ENCODE measurements at places on chromosomes 1 and 21. TPM values are rescaled to one million over a fixed set of nuclear protein-coding genes. Genes with fewer than 3 reads are reported as not detected.

Gene FNBP1L
- 12.6 TPM for total RNA-seq

Gene UMODL1
- total RNA-seq = not detected

Gene UBASH3A
- 0.75 TPM for total RNA-seq

Gene G0S2
- 15.1 TPM for total RNA-seq

Gene OR2AK2
- total RNA-seq = not detected

Gene BATF3
- total RNA-seq = 18.4 TPM

Gene APOBEC4
- total RNA-seq = not detected

Gene IGSF9
- total RNA-seq = 0.11 TPM

Gene BRDT
- not detected for total RNA-seq

Gene AGT
- 79.0 TPM for total RNA-seq

DNA sequence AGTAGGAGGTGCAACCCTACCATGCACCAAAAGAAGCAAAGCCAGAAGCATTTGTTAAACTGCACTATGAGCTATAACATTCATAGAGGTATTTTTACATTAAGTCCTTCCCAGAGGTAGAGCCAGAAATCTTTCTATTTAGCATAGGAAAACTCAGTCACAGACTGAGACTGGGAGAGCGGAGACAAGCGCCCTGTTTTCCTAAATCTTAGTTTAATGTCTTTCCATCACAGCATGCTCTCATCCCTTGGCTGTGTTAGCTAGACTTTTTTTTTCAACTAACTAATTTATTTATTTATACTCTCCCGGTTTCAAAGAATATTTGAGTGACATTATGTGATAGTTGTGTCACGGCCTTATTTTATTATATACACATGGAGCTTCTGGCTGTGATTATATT, 304.1 kb downstream of the LMX1A start:
- no peaks in the 10 kb centered on the region for H3K27me3 ChIP-seq
- DNase-seq = no peak
- H3K36me3 ChIP-seq = no peaks in the 10 kb centered on the region
- H3K4me3 ChIP-seq = no peak overlapping the region

- no peak overlapping the region for H3K27ac ChIP-seq
- no peak for DNase-seq
- no peaks in the 10 kb centered on the region for H3K27me3 ChIP-seq
- H3K4me3 ChIP-seq = no peak overlapping the region
- peaks cover 5% of the 10 kb centered on the region for H3K4me1 ChIP-seq
- H3K36me3 ChIP-seq = no peaks in the 10 kb centered on the region
These were observed 44.1 kb downstream of the SIM2 start for GRCh38 chr21:36743008-36743407.

DNA sequence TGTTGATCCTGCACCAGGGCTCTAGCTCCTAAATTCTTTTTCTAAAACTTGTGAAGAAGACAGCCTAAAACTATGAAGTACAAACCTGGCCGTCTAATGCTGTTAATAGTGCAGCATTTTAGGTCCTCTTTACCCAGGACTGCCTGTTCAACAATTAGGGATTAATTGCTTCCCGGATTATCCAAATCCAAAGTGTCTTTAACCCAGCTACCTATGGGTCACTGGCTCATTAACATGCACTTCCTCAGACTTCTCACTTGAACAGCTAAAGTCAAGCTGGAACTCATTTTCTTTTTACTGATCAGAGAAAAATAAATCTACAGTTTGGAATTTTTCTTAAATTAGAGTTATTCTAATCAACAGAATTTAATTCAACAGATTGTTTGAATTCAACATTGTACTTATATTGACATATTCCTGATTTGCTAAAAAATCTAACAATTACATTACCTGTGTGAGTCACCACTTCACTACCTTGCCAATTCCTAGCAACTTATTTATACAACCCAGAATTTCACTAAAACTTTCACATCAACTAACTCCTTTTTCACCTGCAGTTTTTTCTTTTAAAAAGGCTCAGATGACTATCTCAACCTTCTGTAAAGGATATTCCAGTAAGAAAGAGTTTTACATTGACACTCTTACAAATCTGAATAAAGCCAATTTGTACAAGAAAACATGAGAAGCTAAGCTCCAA, 3.3 kb downstream of the HNRNPU start:
- peak overlapping the region; percentile 99 for H3K27ac ChIP-seq
- peaks cover 59% of the 10 kb centered on the region for H3K4me1 ChIP-seq
- H3K27me3 ChIP-seq = no peaks in the 10 kb centered on the region
- H3K4me3 ChIP-seq = peak overlapping the region; percentile 90

DNA sequence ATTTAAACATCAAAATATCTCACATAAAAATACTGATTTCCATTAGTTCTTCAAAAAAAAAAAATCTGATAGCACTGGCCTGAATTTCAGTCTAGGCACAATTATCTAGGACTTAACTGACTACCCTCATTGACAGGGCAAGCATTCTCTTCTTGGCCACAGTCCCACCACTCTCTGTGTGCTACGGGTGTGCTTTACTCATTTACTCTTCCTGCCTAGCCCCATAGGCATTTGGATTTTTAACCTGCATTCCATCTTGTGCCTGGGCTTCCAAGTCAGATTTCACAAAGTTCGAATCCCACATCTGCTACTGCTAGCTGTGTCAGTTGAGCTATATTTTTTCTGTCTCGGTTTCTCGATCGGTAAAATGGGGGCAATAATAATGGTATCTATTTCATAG, 38.0 kb downstream of the PTPN14 start:
- no peak for DNase-seq
- H3K4me1 ChIP-seq = no peaks in the 10 kb centered on the region
- H3K36me3 ChIP-seq = no peaks in the 10 kb centered on the region
- no peak overlapping the region for H3K4me3 ChIP-seq

- H3K4me1 ChIP-seq = no peaks in the 10 kb centered on the region
- H3K27me3 ChIP-seq = no peaks in the 10 kb centered on the region
- no peak overlapping the region for H3K4me3 ChIP-seq
- H3K36me3 ChIP-seq = no peaks in the 10 kb centered on the region
- H3K27ac ChIP-seq = no peak overlapping the region
These were observed 235.0 kb downstream of the PTGER3 start for GRCh38 chr1:70812442-70813109.

- no peaks in the 10 kb centered on the region for H3K27me3 ChIP-seq
- H3K4me1 ChIP-seq = peaks cover 39% of the 10 kb centered on the region
- peaks cover 4% of the 10 kb centered on the region for H3K36me3 ChIP-seq
- H3K27ac ChIP-seq = peak overlapping the region; percentile 85
These were observed 96.0 kb upstream of the BMP8A start for GRCh38 chr1:39395357-39395831.

- H3K27me3 ChIP-seq = no peaks in the 10 kb centered on the region
- peak overlapping the region; percentile 62 for H3K27ac ChIP-seq
- H3K4me1 ChIP-seq = peaks cover 54% of the 10 kb centered on the region
- H3K4me3 ChIP-seq = no peak overlapping the region
These were observed 3.1 kb upstream of the SHISA4 start for GRCh38 chr1:201885531-201886075.

- no peak overlapping the region for H3K27ac ChIP-seq
- DNase-seq = no peak
- no peak overlapping the region for H3K4me3 ChIP-seq
- no peaks in the 10 kb centered on the region for H3K4me1 ChIP-seq
These were observed 284.5 kb upstream of the PLXNA2 start for GRCh38 chr1:208528578-208529240.

DNA sequence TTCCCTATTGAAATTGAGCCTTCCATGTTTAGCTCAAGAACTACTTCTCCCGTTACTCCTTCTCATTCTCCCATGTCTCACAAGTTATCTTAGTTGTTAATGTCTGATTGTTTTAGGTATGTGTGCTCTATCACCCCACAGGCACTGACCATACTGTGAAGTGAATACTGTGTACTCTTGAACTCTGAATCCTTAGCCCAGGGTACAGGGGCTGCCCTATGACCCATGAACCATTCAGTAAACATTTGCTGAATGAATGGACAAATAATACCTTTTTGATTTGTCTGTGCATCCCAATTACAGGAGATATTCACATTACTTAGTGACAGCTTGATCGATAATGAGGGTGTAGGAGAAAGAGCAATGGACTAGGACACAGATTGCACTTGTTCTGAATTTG, 169.4 kb upstream of the BEND5 start:
- H3K27ac ChIP-seq = no peak overlapping the region
- H3K4me3 ChIP-seq = no peak overlapping the region
- no peaks in the 10 kb centered on the region for H3K27me3 ChIP-seq
- H3K4me1 ChIP-seq = no peaks in the 10 kb centered on the region
- DNase-seq = no peak

DNA sequence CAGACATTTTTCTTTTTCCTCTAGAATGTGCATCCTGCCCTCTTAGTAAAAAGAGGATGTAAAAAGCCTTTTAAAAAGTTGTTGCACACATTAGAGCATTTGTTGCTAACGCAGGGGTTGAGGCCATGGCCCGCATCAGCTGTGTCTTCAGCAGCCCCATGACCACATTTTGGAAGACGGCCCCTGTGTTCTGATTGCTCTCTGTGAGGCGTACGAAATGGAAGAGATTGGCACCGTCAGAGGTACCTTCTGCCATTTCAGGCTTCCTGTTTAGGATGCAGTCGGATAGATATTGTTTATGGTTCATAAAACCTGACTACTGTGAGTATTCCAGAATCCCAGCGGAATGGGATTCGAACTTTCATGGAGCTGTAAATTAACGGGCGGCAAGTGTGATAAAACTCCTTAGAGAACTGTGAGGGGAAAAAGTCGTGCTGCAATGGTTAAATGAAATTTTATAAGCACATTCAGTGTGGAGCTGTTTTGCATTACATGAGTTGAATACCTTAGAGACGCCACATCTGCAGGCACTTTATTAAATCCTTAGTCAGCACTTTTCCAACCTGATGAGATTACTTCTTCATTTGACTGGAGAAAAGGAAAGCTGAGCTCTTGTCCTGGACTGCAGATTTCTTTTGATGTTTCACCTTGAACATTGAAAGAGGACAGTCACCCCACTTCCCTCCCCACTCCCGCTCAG, 273.9 kb downstream of the TM2D1 start:
- H3K4me1 ChIP-seq = peaks cover 57% of the 10 kb centered on the region
- H3K27me3 ChIP-seq = no peaks in the 10 kb centered on the region
- no peaks in the 10 kb centered on the region for H3K36me3 ChIP-seq
- H3K4me3 ChIP-seq = no peak overlapping the region
- no peak for DNase-seq

GRCh38 chr1:69292833-69293232, 274.9 kb upstream of the LRRC7 start:
- H3K36me3 ChIP-seq = no peaks in the 10 kb centered on the region
- no peaks in the 10 kb centered on the region for H3K4me1 ChIP-seq

DNA sequence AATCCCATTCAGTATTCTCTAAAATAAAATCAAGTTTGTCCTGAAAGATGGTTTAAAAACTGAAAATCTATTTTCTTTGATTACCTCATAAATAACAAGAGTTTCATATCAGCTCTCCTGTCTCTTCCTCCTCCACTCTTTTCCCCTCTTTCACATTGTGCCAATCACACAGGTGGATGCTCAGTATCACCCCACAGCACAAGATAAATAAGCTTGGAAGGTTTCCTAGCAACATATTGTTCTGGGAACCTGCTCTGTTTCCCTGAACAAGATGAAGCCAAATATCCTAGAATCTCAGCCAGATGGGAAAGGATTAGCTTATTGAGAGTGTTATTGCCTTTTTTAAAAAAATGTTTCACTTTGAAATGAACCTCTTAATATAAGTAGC, 45.7 kb upstream of the CACYBP start:
- DNase-seq = no peak
- H3K4me1 ChIP-seq = no peaks in the 10 kb centered on the region
- no peaks in the 10 kb centered on the region for H3K36me3 ChIP-seq
- H3K27me3 ChIP-seq = no peaks in the 10 kb centered on the region

GRCh38 chr21:45846373-45847160, 135.0 kb upstream of the COL6A1 start:
- no peak for DNase-seq
- no peaks in the 10 kb centered on the region for H3K36me3 ChIP-seq
- H3K27me3 ChIP-seq = no peaks in the 10 kb centered on the region
- H3K4me1 ChIP-seq = no peaks in the 10 kb centered on the region
- H3K4me3 ChIP-seq = no peak overlapping the region
